Fibroblast of lung (primary cell): ENCODE measurements at places on chromosomes 3 and 15. TPM values are rescaled to one million over a fixed set of nuclear protein-coding genes. Genes with fewer than 3 reads are reported as not detected.

Gene SLC33A1
- 21.5 and 28.2 TPM in 2 replicates for total RNA-seq

- DNase-seq = peak; percentile 17
Measured at GRCh38 chr3:111594205-111594604, 941 bp downstream of the ZBED2 start.

Gene ZNF620
- 1.3 and 1.5 TPM in 2 replicates for total RNA-seq

Gene LRRK1
- 8.7 and 12.2 TPM in 2 replicates for total RNA-seq

DNA sequence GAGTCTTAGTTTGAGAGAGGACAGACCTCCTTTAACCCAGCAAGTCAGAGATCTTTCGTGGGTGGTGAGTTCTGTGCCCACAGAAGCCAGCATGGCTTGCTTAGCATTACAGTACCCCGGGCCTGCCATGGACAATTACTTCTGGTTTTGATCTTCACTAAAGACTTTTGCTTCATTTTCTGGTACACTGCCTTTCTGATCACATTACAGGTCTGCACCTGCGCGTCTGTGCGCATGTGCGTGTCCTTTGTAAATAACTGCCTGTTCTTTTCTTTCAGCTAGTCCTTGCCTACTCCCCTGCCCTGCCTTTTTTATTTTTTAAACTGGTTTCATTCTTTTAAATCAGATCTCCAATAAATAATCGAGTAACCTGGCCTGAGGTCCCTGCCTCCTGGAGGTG is 57.1 kb upstream of the CMTM8 start:
- no peak for DNase-seq

GRCh38 chr3:161171113-161171512 is 50.0 kb upstream of the NMD3 start:
- peak; percentile 94 for DNase-seq

GRCh38 chr3:45967724-45968123 is 24.5 kb downstream of the CXCR6 start:
- DNase-seq = no peak

DNA sequence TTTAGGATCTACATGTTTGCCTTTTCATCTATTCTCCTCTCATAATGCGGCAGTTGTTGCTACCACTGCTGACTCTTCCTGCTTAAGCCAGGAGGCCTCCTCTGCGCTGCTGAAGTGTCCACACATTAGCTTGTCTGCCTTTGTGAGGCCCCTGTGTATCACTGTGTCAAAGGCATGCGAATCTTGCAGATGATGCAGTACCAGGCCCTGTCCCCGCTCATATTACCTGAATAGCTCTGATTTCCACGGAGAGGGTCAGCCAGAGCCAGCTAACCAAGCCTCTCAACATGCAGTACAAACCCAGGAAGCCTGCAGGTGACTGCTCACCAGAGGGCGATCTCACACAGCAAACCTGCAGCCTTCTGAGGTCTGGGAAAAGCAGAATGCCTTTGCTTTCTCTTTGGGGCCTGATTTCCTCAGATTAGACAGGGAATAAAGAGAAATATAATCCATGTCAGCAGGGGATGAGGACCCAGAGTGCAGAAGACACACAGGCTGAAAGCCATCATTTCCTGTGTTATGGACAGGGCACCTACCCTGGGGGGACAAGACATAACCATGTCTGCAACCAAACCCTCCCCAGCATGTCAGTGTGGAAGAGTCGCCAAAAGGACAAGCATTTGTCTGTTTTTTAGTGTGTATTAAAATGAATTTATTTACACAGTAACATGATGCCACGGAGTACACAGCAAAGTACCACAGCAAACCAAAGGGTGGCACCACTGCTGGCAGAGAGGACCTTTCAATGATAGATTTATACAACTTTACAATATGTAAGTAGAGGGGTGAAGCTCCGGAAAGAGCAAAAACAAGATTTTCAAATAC is 36.8 kb upstream of the TSPAN3 start:
- DNase-seq = peak; percentile 68

DNA sequence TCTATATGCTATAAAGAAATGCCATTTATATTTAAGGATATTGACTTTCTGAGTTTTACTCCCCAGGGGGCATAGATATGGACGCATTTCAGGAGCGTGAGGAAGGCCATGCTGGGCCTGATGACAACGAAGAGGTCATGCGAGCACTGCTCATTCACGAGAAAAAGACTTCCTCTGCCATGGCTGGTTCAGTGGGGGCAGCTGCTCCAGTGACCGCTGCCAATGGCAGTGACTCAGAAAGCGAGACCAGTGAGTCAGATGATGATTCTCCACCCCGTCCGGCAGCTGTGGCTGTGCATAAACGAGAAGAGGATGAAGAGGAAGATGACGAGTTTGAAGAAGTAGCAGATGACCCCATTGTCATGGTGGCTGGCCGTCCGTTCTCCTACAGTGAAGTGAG is 38.4 kb downstream of the GTF2E1 start:
- peak; percentile 81 for DNase-seq

GRCh38 chr3:181921220-181921619 is 209.5 kb downstream of the SOX2 start:
- no peak for DNase-seq

Gene RPL35A
- 535 and 1,048 TPM in 2 replicates for total RNA-seq

- DNase-seq = peak; percentile 36
Measured at GRCh38 chr15:84079885-84080777, 155.4 kb upstream of the GOLGA6L4 start.

Gene NR2E3
- total RNA-seq = 0.77 and 1.3 TPM in 2 replicates

DNA sequence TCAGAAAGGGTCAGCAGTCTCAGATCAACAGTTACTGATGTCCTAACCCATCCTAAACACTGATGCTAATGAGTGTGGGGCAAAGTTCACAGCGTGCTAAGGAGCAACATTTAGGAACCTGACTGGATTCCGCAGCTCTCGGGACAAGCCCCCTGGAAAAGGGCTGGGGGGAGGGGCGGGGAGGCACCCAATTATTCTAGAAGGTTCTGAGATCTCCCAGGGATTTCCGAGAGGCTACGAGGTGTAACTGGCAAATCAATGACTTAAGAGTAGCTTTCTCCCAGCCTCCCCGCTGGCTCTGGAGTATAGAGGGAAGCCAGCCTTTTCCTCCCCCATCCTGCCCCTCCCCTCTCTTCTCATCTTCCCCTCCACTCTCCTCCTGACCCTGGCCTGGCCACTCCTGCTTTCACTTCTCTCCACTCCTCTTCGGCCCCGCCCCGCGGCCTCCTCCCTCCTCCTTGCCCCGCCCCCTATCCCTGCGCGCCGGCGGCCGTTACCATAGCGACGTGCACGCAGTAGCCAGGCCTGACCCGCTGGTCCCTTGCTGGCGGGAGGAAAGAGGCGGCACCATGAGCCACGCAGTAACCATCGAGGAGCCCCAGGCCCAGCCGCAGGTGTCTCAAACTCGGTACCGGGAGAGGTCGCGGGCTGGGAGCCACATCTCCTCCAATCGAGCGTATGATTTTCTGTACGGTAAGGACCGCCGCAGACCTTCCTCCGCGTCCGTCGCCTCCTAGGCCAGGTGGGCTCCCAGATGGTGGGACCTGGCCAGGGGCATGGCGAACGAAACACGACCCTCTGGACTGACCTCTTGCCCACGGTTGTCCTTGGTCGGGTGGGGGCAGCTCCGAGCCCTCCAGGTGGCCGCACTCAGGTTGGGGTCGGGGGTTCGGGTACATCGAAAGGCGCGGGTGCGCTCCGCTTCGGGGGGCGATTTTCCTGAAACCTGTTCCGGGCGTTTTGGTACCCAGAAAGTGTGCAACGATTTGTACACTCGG is at the start of gene CFAP91:
TSS of gene CFAP91 (plus strand) at position 493 of the 998 bp plus-strand sequence. CDS start at position 570, 77 bp downstream.
- peak; percentile 93 for DNase-seq

DNA sequence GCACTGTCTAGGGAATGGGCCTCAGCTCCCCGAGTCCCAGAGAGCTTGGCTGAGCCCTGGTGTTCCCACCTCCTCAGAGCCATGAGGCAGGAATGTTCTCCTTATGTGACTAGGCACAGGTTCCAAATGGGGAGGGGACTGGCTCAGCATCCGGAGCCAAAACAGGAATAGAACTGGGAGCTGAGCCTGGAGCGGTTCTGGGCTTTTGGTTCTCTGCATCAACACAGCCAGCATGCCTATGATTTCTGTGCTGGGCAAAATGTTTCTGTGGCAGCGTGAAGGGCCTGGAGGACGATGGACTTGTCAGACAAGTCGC is at the start of gene FAM131A:
TSS of gene FAM131A (plus strand) at position 202 of the 316 bp plus-strand sequence. CDS start at position 233, 31 bp downstream.
- DNase-seq = peak; percentile 61

- DNase-seq = peak; percentile 82
Measured at GRCh38 chr3:148757238-148758215, 59.8 kb downstream of the AGTR1 start.

GRCh38 chr15:100042558-100042957 is 299.2 kb downstream of the ADAMTS17 start:
- peak; percentile 56 for DNase-seq

DNA sequence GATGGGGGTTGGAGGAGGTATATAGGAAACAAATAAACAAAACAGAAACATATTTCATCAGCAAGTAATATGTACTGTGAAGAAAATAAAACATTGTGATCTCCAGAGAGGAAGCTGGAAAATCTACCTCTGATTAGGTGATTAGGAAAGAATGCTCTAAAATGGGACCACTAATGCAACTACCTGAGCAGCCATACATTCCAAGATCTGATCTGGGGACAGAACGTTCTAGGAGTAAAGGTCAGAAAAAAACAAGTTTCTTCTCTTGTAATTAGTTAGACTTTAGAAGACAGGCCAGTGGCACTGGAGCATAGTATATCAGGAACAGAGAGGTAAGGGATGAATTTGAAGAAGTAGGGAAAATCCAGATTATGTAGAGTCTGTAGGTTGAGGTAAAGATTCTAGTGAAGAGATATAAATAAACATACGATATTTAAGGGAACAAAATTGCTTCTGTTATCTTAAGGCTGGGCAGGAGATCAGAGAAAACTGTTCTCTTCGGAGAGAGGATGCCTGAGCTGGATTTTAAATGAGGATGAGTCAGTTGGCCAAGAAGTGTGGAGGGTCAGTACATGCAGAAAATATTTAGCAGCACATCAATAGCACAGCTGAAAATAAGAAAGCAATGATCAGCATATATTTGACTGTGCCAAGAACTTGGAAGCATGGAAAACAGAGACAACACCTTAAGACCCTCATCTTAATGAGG is 429.5 kb downstream of the NLGN1 start:
- DNase-seq = peak; percentile 36

Gene CHRFAM7A
- 0.26 and 0.66 TPM in 2 replicates for total RNA-seq

DNA sequence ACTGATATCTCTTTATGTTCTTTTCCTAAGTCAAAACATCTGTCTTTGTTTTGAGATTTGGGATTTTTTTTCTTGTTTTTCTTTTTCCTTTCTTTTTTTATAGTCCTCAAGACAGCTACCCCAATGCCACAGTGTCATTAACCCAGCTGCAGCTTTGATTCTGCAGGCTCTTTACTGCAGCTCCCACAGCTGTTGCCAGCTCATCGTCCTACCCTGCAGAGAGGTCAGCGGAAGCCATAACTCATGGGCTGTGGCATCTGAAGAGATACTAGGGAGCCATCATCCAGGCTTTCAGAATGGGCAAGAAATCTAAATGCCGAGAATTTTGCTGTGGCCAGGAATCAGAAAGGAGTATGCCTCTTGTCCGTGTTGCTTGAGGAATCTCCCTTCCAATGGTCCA is 44.3 kb upstream of the SLC24A5 start:
- DNase-seq = no peak

GRCh38 chr15:55786341-55786740 is 43.4 kb upstream of the PRTG start:
- no peak for DNase-seq
